Stimulated activated CD8-positive, alpha-beta memory T cell treated with anti-CD3 and anti-CD28 coated beads, Interleukin-15, amount 100 ng/mL, for 4 hours (primary cell): ENCODE measurements at places on chromosomes 12 and 14.

GRCh38 chr12:71556875-71557274, 106.8 kb downstream of the ZFC3H1 start:
- no peak for DNase-seq

DNA sequence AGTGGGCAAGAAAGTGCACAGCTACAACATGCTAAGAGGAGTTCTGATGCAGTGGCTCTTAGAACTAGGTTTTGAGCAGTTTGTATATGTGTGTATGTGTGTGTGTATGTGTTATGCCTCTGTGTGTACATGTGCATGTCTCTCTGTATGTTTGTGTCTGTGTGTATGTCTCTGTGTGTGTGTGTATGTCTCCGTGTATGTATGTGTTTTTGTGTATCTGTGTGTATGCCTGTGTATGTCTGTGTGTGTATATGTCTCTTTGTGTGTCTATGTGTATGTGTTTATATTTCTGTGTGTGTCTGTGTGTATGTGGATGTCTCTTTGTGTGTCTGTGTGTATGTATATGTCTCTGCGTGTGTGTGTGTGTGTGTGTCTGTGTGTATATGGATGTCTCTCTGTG, 139.6 kb downstream of the C12orf75 start:
- DNase-seq = no peak

- no peak for DNase-seq
Observed at GRCh38 chr14:100120522-100121269, 38.7 kb downstream of the DEGS2 start.

DNA sequence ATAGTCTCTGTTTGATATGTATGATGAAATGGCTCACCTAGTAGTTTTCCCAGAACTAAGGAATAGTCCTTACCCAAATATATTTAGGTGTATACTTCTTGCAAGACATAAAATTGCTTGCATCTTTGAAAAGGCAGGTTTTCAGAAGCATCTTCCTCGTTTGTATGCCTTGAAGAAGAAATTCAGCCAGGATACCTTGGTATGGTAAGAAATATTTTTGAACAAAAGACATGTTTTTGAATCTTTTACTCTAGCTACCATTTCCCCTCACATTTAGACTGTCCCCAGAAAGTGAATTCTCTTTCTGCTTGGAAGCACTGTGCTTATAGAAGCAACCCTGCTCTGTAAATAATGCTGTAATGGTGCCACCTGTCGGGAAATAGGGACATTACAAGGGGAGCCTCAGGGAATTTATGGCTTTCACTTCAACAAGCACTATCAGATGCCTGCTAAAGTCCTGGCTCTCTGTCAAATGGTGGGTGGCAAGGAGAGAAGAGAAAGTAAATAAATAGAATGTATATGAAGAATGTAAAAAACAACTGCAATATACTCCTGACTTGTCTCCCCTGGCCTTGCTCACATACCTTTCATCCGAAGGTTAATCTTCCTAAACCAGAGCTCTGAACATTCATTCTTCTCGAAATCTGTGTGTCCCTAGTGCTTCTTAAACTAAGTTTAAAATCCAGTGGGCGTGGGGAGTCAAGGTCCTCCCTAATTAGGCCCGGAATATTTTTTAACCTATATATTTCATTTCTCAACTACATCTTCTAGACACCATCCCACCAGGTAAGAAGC, 6.1 kb downstream of the CCDC184 start:
- peak; percentile 8 for DNase-seq

GRCh38 chr12:108495054-108495453, 20.0 kb upstream of the FICD start:
- DNase-seq = no peak

- no peak for DNase-seq
Observed at GRCh38 chr12:20120403-20120725, 248.0 kb upstream of the PDE3A start.

- no peak for DNase-seq
Observed at GRCh38 chr14:90669731-90670130, 146.5 kb downstream of the TTC7B start.
